ENCODE measurements at places on chromosomes 7 and 10. TPM values are rescaled to one million over a fixed set of nuclear protein-coding genes. Genes with fewer than 3 reads are reported as not detected.

- no peak for DNase-seq
Observed at GRCh38 chr7:711093-711921, 15.2 kb upstream of the DNAAF5 start.

GRCh38 chr10:24334279-24334939 lies 125.5 kb downstream of the KIAA1217 start:
- no peak for DNase-seq

- DNase-seq, result no peak
Observed at GRCh38 chr10:100864978-100865377, 47.8 kb upstream of the SLF2 start.

DNA sequence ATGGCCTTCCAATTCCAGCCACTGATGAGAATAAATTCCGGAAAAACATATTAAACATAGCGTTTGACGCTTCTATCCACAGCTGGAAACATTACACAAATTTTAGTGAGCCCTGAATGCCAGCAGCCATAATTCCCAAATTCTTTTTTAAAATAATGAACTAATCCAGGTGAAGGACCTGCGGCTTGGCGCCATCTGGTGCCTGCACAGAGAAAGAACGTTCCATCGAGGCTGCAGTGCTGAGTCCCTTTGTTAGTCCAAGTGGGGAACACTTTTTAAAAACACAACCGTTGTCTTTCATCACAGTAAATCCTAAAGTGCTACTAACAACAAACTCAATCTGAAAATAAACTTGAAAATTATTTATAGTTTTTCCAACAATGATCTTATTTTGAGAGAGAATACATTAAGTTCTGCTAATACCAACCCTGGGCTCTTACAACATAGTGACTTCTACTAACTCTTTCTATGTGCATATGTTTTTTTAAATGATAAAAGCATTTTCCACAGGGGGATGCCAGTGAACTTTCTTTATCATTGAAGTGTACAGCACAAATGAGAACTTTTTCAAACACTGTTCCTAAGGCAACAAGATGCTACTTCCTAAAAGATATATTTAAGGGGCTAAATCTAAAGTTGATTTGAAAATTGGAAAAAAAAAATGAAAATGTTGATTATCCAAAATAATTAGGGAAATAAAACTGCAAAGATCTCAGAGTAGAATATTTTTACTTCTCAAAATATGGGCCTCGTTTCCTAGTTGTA lies 166.9 kb upstream of the RNF32 start:
- DNase-seq, result peak; percentile 15

GRCh38 chr10:43299579-43299978 lies 32.7 kb upstream of the RASGEF1A start:
- DNase-seq, result no peak

GRCh38 chr10:24721229-24722106 lies 2.2 kb downstream of the ARHGAP21 start:
- peak; percentile 22 for DNase-seq

The OR2A42 gene
- not detected for total RNA-seq

The MEPCE gene
- total RNA-seq, result 22.5 TPM

The NAT16 gene
- total RNA-seq, result not detected
